ENCODE measurements at places on chromosomes 11 and 22.

- DNase-seq, result no peak
Observed at GRCh38 chr11:1473011-1473628, 13.5 kb downstream of the MOB2 start.

- DNase-seq, result no peak
Observed at GRCh38 chr22:45640941-45641621, 30.6 kb upstream of the ATXN10 start.

- DNase-seq, result no peak
Observed at GRCh38 chr11:16902182-16902581, 112.0 kb downstream of the PLEKHA7 start.

GRCh38 chr11:74826901-74827300 lies 78.3 kb downstream of the RNF169 start:
- DNase-seq, result no peak

- no peak for DNase-seq
Observed at GRCh38 chr22:42560381-42560780, 6.6 kb downstream of the SERHL2 start.

DNA sequence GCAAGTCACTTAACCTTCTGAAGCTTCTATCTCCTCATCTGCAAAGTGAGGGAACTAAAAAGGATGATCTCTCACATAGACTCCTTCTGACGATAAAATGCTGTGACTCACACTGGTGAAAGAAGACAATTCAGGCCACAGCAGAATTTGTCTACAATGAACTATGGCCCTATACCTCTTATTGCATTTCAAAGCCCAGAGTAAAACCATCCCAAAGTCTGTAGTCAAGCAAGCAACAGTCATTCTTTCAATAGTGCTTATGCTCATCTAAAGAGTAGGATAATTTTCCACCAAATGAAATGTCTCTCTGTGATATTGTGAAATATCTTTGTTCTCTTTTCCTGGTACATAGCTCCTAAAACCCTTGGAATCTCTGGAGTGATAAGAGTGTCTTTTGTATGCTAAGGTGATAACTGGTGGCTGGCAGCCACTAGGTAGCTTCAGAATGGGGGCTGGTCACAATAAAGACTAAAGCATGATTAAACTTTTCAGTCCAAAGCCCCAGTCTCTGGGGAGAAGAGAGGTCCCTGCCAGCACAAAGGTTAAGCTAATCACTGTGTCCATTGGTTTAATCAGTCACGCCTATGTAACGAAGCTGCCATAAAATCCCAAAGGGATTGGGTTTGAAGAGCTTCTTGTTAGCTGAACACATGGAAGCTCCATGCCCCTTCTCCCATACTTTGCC lies 30.8 kb downstream of the SYTL2 start:
- DNase-seq, result no peak

Measured in kidney capillary endothelial cell (primary cell).